Activated T-helper 1 cell treated with anti-CD3 and anti-CD28 coated beads, Interleukin-2, amount 50 U/mL, for 16 hours (primary cell): ENCODE measurements at places on chromosomes 1 and 21.
A peak's percentile ranks its signal among the peaks of the same experiment; 100 is the strongest.

DNA sequence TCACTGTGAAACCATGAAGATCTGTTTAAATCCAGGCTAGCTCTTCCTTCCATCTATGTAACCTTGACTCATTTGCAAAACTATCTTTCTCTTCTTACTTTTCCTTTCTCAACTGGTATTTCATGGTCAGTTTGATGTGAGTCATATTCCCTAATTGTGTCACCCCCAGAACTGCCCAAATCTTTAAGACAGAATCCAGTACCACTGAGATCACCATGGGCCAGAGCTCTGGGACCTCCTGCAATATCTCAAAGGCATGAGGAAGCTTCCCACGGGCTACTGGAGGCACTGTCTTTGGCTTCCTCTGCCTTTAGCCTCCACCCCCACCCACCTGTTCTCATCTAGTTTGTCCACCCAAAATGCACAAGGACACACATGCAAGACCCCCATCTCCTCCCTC lies 274.4 kb upstream of the FMN2 start:
- DNase-seq: no peak

GRCh38 chr1:53755874-53756273 lies 16.9 kb upstream of the GLIS1 start:
- no peak for DNase-seq

GRCh38 chr1:157252473-157252872 lies 114.3 kb upstream of the ETV3 start:
- DNase-seq: no peak

DNA sequence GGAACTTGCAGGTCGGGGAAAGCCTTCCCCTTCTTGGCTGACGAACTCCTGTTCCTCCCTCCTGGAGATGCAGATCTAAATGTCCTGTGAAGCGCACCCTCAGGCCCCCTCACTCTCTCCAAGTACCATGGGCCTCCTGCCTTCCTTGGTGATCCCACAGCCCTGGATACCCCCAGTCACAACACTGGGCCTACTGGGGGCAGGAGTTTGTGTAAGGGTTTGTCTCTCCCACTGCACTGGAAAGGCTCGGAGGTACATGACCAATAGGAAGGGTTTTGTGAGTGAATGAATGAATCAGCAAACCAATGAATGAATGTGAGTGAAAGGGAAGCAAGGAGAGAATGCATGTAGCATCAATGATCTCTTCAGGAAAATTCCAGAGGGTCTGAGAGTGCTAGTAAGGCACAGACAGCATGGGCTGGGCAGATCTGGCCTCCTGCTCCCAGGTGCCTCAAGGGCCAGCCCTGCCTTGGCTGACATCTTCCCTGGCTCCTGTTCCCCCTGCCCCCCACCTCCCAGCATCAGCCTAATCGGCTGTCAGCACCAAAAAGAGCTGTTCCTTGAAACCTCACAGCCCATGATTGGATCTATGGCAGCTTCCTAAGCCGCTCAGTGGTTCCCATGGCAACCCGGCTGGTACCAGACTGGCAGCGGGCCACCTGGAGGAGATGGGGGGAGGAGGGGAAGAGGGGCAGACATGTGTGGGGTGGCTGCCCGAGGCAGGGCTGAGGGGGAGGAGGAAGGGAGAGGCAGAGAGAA lies 95.8 kb downstream of the VWA5B1 start:
- no peak for DNase-seq

DNA sequence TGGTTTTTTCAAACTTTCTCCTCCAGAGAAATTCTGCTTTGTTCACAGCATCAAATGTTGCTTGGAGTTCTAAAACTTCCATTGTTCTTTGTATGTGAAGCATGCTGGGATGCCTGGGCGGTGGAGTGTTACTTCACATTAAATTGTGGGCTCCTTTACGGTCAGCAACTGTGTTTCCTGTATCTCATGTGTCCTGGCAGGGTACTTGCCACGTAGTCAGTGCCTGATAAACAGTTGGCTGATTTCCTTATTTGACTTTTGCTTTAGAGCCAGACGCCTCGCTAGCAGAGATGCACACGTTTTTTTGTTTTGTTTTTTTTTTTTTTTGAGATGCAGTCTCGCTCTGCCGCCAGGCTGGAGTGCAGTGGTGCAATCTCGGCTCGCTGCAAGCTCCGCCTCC lies 96.7 kb downstream of the UCK2 start:
- no peak for DNase-seq

DNA sequence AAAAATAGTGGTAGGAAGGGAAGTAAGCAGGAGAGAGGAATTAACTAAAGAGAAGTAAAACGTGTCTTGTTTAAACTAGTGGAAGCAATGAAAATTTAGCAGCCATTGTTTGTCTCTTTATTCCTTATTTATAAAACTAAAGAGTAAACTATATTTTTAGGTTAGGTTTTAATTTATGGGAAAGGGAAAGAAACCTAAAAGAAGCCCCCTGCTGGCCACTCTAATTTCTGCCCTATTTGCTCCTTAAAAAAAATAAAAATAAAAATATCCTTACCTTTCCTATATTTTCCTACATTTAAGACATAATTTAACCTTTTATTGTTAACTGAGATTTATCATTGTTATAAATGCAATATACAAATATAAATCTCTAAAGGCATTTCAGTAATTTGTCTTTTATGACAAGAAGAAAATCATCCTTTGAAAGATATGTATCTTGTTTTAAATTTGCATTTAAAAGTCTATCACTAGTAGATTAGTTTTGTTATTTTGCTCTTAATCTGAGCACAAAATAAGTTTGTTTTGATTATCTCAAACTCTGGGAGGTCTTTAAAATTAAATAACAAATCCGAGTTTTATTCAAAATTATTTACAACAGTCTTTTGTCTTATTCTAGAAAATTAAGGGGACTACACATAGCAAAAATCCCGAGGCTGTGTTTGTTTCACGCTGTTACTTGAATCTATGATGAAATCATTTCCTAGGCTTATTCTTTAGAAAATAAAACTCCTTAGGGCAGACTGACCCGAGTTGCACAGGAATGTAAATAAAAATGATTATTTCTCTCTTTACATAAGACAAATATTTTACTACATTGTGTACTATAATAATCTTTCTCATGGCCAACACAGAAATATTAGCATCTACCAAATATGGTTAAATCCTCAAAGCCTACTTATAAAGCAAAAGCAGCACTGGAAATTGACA lies 201.7 kb downstream of the NRIP1 start:
- no peak for DNase-seq

DNA sequence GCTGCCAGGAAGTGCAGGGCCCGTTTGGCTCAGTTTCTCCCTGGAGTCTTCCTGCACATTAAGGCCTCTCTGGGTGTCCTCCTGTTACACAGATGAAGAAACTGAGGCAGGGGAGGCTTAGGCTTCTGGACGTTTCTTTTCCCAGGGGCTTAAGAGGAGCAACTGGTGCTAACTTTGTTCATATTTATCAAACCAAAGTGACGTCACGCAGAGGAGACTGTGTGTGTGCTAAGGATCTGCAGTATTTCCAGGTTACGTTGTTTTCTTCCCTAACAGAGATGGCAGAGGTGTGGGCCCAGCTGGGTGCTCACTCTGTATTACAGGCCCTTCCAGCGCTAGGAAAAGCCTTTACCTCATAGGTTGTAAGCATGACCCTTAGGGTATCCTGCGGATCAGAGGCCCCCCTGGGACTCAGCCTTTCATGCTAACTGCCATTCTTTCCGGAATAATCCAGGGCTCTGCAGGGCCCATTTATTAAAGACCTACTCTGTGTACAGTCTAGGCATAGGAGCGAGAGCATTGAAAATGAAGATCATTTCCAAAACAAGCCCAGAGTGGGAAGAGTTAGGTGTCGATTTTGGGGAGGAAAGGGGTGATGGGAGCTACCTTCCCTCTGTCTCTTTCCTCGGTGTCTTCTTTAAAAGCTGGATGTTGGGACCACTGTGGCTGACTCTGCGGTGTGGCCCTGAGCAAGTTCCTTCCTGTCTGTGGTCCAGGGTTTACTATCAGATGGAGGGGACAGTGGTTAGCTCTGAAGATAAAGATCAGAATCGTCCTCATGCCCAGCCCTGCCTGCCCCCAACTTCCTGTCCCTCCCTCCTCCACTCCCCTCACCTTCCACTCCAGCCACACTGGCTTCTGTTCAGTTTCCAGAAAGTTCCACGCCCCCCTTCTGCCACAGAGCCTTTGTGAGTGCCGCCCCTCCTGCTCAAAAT lies 4.6 kb downstream of the AGTRAP start:
- no peak for DNase-seq

DNA sequence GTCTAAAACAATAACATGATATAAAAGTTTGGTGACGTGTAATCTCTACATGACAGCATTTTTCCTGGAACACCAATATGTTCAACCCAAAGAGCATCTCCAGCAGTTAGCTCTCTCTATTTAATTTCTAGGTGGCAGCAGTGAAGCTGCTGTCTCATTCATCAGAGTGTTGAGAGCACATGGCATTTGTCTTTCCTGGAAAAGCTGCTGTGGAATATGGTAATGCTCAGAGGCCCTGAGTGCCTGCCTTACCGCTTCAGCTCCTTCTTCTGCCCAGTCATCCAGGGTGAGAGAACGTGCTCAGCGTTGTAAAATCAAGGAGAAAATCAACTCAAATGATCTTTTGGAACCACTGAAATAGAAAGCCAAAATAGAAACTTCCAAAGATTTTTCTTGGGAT lies 640.7 kb downstream of the ADGRL2 start:
- DNase-seq: no peak

DNA sequence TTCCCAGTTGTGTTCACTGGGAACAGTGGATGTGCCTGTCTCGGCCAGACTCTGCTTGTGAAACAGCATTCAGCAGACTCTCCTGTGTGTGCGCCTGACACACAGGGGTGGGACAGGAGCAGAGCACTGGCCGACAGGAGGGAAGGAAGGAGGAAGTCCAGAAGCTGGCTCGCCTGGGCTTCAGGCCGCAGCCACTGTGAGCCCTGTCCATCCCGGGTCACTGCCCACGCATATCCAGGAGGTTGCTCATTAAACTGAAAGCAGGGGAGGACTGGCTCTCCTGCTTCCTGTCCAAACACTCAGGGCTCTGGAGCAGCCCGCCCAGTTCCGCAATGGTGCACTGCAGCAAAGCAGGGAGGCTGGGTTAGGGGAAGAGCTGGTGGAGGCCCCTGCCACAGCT lies 218.7 kb upstream of the VAMP3 start:
- no peak for DNase-seq

DNA sequence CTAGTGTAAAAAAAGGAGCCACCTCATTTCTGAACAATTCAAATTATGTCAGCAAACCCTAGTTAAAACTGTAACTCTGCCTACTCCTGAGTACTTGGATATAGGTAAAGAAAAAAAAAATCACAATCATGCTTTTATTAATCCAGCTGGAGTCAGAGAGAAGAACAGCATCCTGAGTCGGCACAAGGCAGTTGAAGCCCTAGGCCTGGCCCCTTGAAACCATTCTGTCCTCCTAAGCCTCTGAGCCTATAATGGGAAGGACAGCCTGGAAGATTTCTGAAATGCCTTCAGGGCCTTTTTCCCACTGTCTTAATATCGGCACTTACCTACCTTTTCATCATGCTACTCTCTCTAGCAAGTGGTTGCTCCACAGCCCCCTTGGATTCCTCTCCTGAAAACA lies 32.5 kb downstream of the CDC42BPA start:
- DNase-seq: no peak

GRCh38 chr21:15514073-15514946 lies 215.5 kb upstream of the USP25 start:
- DNase-seq: peak; percentile 11

DNA sequence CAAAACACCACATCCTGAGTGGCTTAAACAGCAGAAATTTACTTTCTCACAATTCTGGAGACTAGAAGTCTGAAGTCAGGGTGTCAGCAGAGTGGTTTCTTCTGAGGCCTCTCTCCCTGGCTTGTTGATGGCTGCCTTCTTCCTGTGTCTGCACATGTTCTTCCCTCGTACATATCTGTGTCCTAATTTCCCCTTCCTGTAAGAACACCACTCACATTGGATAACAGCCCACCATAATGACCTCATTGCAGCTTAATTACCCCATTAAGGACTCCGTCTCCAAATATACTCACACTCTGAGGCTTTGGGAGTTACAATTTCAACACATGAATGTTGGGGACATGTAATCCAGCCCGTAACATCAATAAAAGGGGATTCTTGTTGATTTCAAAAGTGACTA lies 23.4 kb downstream of the C8A start:
- no peak for DNase-seq
